ENCODE measurements at places on chromosomes 1 and 21. TPM values are rescaled to one million over a fixed set of nuclear protein-coding genes. Genes with fewer than 3 reads are reported as not detected.
A peak's percentile ranks its signal among the peaks of the same experiment; 100 is the strongest.

Gene GABPB2
- total RNA-seq, result 6.2 TPM

DNA sequence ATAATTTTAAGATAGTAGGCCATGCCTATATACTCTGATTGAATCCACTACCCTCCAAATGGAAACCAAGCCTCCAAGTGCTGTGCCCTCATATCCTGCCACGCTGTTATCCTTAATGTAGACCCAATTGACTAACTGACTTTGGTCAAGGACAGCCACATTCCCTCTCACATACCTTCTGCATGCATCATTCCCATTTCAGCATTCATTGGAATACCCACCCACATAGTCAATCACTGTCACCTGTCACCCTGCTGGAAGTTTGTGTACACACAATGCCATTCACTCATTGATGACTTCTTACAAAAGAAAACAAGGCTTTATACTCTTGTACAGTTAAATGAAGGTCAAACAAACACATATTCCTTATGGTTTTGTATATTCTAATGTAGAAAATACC lies 221.1 kb upstream of the PBX1 start:
- DNase-seq, result peak; percentile 2

Gene CDC42BPA
- total RNA-seq, result 15.1 TPM

- peak; percentile 85 for DNase-seq
These were observed 134.2 kb upstream of the TNFSF4 start for GRCh38 chr1:173341307-173341706.

DNA sequence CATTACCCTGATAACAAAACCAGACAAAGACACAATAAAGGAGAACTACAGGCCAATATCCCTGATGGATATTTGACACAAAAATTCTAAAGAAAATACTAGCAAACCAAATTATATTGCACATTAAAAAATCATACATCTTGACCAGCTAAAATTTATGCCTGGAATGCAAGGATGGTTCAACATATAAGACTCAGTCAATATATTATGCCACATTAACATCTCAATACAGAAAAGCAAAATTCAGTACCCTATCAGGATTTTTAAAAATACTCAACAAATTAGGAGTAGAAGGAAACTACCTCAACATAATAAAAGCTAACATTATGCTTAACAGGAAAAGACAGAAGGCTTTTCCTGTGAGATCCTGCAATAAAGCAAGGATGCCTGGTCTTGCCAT lies 177.1 kb downstream of the MAGI3 start:
- no peak for DNase-seq

Gene PGBD5
- 0.98 TPM for total RNA-seq
